ENCODE measurements at places on chromosomes 2 and 18.

DNA sequence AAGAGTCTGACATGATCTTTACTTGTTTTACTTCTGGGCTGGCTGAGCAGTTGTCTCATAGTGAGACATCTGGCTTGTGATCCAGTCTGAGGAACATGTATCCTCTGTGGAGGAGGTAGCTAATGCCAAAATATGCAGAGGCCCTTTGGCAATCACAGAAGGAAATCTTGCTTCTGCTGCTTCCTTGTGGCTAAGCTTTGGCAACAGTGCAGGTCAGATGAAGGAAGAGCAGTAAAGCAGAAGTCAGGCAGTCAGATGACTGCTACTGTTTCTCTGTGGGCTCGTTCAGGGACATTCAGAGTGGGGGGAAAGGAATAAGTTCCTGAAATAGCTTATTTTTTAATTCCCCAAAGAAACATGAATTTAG, 22.3 kb downstream of the DOK1 start:
- no peak for DNase-seq

GRCh38 chr18:48589797-48590519, 51.1 kb downstream of the CTIF start:
- DNase-seq = peak; percentile 16

GRCh38 chr18:28635530-28635929, 458.6 kb upstream of the CDH2 start:
- no peak for DNase-seq

DNA sequence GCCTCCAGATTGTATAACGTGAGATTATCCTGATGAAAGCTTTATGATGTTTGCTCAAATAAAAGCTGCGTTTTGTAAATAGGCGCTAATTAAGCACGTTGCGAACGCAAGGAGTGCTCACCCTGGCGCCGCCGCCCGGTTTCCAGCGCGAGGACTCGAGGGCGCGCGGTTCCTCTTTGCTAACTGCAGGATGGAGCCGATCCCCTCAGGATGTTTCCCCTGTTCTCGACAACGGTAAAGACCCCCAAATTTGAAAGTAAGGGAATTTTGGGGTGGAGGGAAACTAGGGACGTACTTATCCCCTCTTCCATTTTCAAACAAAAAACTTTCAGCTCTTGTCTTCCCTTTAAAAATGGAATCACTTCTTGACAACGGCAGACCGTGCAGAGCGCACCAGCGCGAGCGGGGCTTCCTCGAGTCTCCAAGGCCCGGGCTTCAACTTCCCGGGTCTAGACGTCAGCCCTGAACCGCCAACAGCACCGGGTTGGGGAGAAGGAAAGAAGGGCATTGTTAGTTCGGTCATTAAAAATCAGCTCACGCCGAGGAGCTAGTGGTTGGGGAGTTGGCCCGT, 1.1 kb upstream of the GBX2 start:
- no peak for DNase-seq

DNA sequence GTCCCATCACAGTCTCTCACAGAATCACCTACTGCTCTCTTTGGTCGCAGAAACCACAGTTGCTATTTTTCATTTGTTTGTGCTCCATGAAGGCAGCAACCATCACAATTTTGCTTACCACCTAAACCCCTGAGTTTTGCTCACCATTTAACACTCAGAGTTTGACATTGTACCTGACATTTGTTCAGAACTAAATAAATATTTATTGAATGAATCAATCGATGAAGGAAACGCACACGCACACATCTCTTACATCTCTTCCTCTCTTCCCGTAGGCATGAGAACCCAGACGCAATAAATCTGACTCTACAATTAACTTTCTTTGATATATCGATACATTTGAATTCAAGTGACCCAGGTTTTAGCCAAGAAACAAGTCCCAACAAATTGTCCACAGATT, 105.5 kb upstream of the RNF152 start:
- peak; percentile 63 for DNase-seq

GRCh38 chr18:24656551-24657443, 196.4 kb downstream of the HRH4 start:
- no peak for DNase-seq

DNA sequence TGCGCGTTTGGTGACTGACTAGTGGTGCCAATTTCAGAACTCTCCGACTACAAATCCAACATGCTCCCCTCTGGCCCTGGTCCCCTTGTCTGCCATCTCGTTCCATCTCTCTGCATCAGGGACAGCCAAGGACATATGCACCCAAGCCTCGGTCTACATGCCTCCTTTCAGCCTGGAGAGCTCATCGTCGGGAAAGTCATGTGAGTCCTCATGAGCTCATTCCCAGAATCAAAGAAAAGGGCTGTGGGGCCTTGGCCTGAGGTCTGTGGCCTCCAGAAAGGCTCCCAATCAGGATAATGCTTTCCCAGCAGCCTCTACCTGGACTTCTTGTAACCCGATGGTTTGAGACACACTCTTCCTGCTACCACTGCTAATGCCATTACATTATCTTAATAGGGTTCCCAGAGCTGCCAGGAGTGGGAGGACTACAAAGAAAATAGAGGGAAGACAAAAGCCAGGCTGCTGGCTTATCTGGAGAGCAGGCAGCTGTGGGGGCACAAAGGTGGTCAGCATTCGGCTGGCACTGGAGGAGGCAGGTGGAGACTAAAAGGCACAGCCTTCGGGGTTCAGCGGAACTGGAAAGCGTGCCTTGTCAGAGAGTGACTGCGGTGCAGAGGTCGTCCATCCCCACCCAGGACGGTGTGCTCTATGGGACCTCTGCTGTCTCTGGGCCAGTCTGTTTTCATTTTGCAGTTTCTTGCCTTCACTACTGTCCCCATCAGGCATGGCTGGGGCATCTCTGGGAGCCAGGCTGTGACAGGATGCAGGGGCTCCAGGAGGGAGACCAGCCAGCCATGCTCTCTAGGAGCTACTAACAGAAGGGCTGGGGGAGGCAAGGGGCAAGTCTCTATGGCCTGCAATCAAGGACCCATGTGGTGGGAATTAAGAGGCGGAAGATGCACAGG, 104.4 kb upstream of the SMAD2 start:
- DNase-seq = no peak

DNA sequence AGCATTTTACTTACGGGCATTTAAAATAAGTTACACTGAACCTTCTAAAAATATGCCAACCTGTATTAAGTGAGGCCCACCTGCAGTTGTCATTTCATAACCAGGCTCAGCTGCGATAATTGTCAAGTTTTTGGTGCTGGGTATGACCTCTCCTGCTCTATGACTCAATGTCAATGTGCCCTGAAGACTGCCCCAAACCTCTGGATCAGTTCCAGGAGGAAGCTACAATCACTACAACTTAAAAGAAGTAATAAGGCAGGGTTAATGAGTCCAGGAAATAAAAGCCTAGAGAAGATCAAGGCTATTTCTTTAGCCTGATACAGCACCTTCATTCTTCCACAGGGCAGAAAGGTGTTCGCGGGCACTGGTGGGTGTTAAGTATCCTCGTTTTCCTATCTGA, 22.9 kb downstream of the POLR1A start:
- no peak for DNase-seq

DNA sequence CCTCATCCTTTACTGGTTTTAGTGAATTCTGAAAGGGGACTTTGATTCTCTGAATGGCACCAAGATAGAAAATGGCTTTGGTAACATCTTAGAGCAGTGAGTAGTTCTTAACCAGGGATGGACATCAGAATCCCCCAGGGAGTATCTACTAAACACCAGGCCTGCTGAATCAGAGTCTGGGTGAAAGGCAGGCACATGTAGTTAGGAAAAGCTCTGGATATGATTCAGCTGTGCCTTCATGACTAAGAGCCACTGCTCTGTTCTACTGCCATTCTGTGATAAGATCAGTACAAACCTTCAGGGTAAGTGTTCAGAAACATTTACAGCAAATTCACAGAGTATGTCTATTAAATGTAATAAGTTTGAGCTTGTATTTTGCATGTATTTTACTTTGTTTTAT, 46.2 kb upstream of the B3GNT2 start:
- DNase-seq = no peak

GRCh38 chr2:191318729-191319078, 73.5 kb downstream of the MYO1B start:
- DNase-seq = no peak

DNA sequence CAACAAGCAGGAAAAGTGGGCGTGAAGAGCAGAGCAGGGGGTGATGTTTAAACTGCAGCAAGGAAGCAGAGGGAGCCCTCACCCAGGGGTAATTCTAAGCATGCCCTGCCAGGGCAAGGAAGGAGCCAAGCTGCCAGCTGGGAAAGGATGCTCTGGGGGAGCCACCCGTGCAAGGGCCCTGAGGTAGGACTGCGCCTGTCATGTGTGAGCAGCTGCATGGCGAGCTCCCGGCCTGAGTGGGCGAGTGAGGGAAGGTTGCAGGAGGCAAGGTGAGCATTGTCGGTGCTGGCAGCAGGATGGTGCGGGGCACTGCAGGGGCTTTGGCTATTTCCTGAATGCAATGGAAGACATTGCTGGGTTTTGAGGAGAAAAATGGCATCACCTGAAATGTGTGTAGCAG, 107.2 kb downstream of the COPS8 start:
- DNase-seq = no peak

DNA sequence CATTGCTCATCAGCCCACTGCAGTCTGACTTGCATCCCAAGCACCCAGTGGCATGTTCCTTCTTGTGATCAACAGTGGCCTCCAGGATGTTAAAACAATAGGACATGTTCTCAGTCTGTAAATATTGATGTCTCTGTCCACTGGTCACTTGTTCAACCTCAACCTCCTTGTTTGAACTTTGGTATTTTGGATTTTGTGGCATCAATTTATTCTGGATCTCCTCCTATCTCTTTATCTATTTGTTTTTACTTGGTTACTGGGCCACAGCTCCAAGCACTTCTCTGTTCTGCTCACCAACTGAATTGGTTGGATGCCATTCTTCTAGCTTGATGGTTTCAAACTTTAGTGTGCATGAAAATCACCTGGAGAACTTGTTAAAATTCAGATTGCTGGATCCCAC, 1414.8 kb upstream of the CELF4 start:
- DNase-seq = no peak

DNA sequence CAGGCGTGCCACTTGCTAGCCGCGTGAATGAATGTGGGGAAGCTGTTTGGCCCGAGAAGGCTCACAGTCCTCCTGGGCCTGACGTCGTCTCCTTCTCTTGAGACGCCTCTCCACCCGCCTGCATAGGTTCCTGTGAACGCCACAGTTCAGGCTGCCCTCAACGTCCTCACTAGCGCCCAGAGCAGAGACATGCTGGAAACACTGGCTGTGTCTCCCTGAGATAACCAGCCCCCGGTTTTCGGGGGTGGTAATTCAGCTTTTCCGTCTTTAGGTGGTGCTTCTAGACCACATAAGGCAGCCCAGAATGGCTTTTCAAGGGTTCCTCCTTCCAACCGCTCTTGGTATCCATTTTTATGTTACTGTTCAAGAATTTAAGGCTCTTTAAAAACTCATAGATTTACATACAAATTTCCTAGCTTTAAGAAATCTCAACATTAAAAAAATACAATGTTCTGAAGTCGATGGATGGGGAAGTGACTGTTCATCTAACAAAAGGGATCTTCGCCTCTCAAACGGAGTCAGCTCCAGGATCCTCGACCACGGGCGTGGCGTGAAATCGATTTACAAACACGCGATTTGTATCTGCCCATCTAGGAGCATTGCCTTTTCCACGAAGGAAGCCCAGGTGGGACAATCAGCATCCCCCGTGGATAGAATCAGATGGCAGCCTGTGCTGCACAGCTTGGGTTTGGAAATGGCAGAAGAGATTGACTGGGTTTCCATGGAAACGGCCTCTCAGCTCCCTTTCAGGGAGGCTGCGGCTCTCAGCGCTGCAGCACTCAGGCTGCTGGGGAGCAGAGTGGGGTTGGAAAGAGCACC, 110.6 kb upstream of the PXDN start:
- peak; percentile 84 for DNase-seq

GRCh38 chr2:168831662-168832061, 29.2 kb downstream of the NOSTRIN start:
- DNase-seq = no peak

GRCh38 chr2:217562871-217563480, 439.8 kb downstream of the TNS1 start:
- DNase-seq = no peak

DNA sequence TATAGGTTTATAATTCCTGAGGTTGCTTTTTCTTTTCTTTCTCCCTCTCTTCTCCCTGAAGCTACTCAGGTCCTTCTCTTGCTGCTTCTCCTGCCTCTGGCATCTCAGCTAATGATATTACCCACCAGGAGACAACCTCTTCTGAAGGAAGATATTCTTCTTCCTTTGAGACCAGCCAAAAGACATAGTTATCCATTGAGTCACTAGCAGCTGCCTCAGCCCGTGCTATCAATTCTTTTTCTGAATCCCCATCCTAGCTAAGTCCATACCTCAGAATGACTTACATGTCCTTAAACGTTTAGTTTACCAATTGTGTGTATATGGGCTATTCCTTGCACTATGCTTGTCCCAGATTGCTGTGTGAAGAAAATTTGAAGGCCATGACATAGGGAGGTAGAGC, 25.0 kb upstream of the RNF103 start:
- no peak for DNase-seq

DNA sequence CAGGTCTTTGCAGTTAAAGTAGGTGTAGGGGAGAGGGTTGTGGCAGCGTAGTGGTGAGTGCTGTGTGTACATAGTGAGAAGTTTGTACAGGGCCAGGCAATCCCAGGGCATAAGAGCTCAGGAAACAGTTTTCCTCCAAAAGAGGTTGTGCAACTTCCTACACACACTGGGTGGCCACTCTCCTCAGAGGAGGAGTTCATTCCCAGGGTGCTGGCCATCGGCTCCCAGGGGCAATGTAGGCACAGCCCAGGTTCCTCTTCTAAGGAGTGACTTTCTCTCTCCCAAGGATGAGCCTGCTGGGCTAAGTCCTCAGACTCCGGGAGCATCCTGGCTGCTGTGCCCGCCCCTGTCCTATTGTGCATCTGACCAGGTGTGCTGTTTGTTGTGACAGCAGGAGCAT, 3.0 kb downstream of the ACOXL start:
- DNase-seq = peak; percentile 45

DNA sequence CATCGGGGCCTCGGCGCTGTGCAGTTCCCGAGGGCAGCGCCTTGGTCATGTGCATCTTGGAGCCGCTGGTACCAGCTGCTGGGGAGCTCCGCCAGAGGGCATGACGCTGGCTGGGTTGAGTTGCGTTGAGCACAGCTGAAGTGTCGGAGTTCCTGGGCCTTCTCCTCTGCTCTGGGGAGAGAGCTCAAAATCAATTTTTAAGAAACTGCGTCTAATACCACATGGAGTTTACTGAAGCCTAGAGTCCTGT, 48.7 kb downstream of the GREB1 start:
- no peak for DNase-seq

All from NCI-H146 (cell line).